ENCODE measurements at places on chromosomes 6 and 20. TPM values are rescaled to one million over a fixed set of nuclear protein-coding genes. Genes with fewer than 3 reads are reported as not detected.

DNA sequence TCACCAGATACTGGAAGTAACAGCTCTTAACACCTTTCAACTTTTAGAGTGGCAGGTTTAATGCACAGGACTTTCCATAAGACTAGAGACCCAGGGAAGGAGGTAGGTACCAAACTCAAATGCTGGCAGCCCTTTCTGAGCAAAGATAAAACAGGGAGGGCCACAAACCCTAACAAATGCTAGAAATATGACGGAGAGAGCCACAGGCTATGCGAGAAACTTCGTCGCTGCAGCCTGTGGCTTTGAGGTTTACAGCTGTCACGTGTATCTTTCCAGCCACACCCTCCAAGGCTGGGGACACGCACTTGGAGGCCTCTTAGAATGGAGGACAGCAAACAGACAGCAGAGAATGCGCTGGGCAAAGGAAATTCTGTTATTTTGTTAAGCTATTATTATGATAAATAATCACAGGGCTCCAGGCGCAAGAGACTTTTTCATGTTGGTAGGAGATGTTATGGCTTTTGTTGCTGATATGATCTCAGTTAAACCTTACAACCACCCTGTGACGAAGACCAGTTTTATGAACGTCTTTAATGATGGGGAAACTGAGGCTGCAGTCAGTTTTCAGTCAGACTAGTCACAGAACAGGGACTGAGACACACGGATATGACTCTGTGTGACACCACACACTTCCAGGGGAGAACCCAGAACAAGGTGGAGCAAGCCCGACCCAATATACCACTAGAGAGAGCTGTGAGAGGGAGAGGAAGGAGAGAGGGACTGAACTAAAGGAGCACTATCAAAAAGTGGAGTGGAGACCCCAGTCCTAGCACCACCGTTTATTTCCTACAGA lies 2.0 kb downstream of the TRAM2 start:
- DNase-seq: no peak

DNA sequence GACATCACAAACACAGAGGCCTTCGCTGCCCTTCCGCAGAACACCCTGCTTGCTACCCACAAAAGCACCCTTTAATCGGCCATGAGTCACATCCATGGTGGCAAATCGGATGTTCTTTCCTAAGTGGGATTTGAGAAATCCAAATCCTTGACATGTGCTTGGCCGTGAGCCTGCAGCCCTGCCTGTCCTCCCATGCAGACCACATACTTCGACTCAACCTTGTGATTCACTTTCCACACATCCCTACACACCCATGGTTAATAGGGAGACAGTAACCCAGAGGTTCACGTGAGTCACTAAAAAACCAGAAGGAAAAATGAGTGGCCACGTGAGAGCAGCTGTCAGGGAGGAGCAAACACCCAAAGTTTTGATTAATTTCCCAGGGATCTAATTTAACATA lies 19.4 kb downstream of the RAMACL start:
- no peak for DNase-seq

DNA sequence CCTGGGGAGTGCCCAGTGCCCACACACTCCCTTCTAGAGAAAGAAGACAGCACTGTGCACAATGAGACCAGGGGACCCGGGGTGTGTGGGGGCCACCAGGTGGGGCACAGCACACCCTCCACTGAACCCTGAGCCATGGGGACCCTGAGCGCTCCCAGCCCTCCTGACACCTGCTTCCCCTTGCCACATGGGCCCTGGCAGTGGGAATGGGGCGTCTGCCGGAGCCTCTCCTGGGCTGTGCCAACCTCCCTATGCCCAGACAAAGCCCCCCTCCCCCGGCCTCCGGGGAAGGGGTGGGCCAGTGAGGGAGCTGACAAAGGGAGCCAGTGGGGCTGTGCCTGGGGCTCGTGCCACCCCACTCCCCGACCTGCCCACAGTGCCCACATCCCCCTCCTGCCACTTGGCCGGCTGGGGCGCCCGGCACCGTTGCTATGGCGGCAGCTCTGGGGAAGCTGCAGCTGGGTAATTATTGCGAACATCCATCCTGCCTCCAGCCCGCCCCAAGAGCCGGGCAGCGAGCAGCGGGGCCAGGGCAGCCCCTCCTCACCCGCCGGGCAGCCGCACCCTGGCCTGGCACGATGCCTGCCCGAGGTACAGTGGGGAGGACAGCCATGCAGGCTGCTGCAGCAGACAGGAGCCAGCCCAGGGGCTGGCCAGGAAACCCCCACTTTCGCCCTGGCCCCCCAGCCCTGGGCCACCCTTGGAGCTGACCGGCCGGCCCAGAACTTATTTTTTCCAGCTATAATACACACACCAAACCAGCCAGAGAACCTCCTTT lies 41.9 kb upstream of the NOL4L start:
- DNase-seq: no peak

DNA sequence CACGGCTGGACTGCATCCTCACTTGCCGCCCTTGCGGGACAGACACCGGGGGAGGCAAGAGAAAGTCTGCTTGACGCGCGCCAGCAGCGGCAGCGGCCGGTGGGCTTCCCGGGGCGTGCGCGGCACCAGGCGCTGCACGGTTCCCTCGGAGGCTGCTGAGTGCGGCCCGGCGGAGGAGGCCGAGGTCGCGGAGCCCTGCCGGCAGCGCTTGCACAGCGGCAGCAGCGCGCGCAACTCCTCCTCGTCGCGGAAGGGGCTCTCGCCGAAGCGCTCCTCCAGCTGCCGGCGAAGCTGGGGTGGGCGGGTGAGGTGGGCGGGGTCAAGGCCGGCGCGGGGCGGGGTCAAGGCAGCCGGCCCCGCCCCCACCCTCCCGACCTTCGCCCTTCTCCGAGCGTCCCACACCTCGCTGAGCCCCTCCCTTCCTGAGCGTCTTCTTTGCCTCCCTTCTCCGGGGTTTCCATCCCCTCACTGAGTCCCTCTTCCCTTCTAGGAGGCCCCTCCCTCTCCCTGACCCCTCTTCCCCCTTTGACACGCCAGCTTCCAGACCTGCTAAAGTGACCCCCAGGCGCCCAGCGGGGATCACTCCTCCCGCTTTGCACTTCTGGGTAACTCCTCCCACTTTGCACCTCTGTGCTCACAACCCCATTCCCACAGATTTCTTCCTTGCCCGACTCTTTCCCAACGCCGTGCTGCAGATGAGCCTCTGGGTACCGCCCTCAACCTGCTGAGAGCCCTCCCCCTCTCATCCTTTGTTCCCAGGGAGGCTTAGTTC lies 8.8 kb downstream of the DUSP15 start:
- no peak for DNase-seq

DNA sequence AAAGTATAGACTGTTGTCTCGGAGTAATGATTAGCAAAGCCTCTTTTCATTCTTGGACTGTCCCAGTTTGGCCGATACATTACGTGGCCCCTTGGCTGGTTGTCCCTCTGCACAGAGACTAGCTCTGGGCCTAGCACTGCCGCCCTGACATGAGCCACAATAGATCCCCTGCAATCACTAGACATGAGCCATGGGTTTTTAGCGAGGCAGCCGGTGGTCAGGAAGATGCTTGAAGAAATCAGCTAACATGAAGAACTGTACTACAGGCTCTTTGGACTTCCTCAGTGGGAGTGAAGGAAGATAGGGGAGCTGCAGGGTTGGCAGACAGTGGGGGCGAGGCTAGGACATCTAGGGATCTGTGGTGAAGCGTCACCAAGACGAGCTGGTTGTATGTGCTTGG lies 11.0 kb downstream of the DUSP22 start:
- DNase-seq: no peak

- DNase-seq: no peak
Measured at GRCh38 chr6:135994857-135995544, 143.5 kb downstream of the PDE7B start.

DNA sequence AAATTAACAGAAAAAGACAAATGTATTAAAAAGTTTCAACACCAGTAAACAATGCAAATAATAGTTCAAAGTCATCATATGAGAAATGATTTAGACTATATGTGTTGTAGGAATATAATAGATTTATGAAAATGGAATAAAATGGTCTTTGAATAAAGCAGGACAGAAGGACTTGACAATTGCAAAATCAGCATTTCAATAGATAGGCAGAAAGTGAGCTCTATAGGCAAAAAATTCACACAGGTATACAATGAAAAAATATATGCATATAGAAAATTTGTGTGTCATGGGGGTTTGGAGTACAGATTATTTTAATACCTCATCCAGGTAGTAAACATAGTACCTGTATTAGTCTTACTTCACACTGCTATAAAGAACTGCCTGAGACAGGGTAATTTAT lies 571.1 kb upstream of the EYS start:
- no peak for DNase-seq

DNA sequence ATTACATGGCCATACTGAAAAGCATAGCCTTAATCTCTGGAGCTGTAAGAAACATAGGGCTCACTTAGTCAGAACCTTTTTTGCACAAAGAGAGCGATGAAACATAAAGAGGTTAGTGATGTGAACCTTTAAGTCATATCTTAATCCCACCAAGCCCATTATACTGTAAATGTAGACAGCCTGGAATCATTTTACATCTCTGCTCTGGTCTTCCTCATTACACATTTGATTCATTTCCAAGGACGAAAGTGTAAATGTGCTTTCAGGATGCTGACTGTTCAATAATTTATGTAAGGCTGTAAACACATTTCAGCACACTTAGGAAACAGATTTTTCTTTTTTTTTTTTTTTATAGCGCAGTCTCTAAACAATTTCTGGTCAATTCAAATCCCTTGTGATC lies 131.3 kb upstream of the B3GAT2 start:
- no peak for DNase-seq

DNA sequence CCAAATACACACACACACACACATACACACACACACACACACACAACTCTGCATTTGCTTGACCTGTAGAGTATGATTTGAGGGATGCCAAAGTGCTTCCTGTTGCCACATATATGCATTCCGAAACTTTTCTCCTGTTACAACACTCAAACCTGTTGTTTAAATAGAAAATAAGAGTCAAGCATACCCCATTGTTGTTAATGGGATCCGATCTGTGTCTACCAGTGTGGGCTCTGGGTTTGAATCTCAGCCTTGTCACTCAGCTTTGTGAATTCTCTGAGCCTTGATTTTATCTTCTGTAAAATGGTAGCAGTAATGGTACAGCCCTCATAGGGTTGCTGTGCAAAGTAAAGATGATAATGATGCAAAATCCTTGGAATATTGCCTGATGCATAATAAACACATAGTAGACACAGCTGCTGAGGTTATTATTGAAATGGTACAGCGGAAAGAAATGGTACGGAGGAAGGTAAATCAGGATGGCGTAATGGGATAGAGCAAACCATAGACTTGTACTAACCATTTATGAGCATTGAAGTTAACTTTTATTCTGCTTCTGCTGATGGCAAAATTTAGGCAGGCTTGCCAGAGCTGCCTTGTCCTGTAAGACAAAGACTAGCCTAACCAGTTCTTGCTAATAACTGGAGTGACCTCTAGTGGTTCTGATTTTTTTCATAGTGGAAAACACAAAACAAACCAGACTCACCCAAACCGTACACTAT lies 113.5 kb upstream of the PHACTR1 start:
- no peak for DNase-seq

DNA sequence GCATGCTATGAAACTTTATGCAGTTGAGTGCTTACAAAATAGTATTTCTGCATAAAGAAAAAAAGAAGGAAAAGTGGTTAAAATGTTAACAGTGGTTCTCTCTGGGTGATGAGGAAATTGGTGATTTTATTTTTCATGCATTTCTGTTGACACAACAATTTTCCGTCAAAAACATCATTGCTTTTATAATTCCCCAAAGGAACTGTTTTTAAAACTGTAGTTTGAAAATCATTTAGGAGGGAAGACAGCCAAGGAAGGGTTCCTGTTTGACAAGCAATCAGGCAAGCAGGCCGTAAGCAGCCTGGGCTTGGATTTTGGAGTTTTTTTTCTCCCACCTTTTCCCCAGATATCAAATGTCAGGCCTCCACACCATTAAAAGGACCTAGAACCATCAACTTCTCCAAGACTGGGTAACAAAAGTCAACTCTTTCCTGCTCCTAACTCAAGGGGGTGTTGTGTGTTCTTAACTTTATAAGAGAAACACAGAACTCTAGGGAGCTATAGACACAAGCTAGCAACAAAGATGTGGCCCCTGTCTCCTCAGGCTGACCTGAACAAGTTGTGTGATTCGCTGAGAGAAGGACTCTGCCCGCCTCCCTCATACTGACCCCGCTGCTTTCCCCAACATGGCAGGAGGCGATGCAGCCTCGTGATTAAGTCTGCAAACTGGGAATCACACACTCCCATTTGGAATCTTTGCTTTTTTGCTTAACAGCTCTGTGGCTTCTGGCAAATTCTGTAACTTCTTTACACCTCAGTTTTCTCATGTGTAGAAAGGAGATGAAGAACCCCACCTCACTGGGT lies 146.6 kb downstream of the BCAS1 start:
- DNase-seq: no peak

DNA sequence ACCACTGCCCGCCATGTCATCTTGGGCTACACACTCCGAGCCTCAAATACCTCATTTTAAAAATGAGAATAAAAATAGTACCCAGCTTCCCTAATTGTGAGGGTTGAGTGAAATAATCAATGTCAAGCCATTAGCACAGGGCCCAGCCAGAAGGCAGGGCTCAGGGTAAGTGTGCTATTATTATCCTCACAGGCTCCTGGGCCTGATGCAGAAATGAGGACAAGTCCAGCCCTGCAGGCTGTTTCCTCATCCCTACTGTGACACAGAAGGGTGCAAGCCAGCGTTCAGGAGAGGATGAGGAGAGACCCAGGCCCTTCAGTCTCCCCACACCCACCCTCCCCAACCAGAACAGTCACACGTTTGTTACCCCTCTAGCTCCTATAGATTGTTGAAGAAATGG lies 4.0 kb downstream of the DLK2 start:
- no peak for DNase-seq

- no peak for DNase-seq
Measured at GRCh38 chr6:39849228-39849627, 57.1 kb downstream of the DAAM2 start.

The CHRNA4 gene
- not detected for total RNA-seq

The TSPYL1 gene
- total RNA-seq: 63.2 TPM

The ZBP1 gene
- not detected for total RNA-seq
